ENCODE measurements at places on chromosomes 16 and 17.

DNA sequence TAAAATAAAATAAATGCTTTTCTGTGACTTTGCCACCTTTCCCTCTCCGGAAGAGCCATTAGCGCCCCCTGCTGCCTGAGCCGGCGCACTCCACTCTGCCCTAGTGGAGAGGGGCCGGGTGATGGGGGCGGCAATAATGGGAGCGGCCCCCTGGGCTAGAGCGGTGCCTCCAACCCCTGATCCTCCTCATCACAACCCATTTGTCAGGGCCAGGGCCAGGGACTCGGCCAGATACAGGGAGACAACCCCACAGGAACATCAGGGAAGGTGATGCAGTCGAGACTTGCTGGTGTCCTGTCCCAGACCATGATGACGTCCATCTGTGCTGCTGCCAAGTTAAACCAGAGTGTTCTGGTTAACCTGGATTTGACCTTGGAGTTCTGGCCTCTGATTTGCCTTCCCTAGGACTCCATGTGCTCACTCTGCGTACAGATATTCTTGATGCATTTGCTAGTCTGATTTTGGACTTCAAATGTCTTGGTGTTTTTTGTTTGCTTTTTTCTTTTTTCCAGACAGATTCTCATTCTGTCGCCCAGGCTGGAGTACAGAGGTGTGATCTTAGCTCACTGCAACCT, 46.1 kb upstream of the BPTF start:
- no peaks in the 10 kb centered on the region for H3K36me3 ChIP-seq
- H3K27ac ChIP-seq = no peak overlapping the region
- no peaks in the 10 kb centered on the region for H3K4me1 ChIP-seq
- H3K27me3 ChIP-seq = no peaks in the 10 kb centered on the region
- no peak overlapping the region for H3K4me3 ChIP-seq

DNA sequence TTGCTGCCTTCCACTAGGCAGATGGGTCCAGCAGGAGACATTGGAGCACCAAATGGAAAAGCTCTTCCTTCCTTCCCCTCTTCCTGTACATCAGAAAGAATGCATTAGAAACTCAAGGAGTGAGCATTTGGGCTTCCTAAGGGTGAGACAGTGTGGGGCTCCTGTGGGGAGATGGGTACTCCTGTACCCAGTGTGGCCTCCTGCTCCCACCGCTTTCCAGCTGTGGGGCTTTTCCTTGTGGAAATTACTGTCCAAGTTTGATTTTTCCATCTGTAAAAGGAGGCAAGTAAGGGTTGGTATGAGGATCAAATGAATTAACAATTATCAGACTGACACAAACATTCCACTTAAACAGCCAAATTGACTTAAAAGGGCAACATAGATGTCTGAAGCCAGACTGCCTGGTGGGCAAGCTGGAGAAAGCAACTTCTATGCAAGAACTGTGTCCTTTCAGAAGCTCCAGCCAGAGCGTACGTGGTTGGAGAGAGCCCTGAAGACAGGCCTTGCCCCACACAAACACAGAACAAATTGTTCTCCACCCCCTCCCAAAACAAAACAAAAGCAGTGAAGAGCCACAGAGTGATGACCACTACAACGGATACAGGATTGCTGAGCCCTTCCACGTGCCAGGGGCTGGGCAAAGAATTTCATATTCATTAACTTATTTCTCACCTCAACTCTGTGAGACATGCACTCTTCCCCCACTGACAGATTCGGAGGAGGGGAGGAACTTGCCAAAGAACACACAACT, 23.1 kb upstream of the ALDH3A1 start:
- no peak for DNase-seq
- peaks cover 68% of the 10 kb centered on the region for H3K4me1 ChIP-seq
- H3K36me3 ChIP-seq = no peaks in the 10 kb centered on the region
- no peaks in the 10 kb centered on the region for H3K27me3 ChIP-seq

- H3K4me3 ChIP-seq = no peak overlapping the region
- no peak for DNase-seq
- no peaks in the 10 kb centered on the region for H3K4me1 ChIP-seq
- H3K27me3 ChIP-seq = no peaks in the 10 kb centered on the region
- H3K27ac ChIP-seq = no peak overlapping the region
These were observed 23.6 kb upstream of the GPRC5C start for GRCh38 chr17:74408262-74408661.

DNA sequence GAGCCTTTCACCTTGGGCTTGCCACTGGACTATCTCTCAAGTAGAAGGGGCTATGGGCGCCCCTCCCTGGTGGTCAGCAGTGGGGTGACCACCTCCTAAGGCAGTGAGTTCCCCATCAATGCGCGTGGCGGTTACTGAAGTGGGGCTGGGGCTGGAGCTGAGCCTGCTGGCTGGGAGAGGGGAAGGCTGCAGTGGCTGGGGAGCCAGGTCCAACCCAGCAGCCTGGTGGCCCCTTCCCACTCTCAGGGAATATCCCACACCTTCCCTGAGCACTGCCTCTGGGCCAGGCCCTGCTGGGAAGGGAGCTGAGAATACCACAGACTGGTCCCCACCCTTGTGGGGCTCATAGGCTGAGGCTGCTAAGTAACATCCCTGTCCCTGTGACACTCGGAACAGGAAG, 19.8 kb upstream of the MPRIP start:
- no peak overlapping the region for H3K27ac ChIP-seq
- peaks cover 7% of the 10 kb centered on the region for H3K4me1 ChIP-seq
- no peaks in the 10 kb centered on the region for H3K27me3 ChIP-seq
- H3K36me3 ChIP-seq = no peaks in the 10 kb centered on the region
- no peak for DNase-seq

GRCh38 chr17:1304962-1305563, 25.6 kb downstream of the TRARG1 start:
- no peaks in the 10 kb centered on the region for H3K36me3 ChIP-seq
- H3K4me1 ChIP-seq = no peaks in the 10 kb centered on the region
- H3K27me3 ChIP-seq = peaks cover 14% of the 10 kb centered on the region
- no peak overlapping the region for H3K4me3 ChIP-seq
- no peak for DNase-seq

- peaks cover 52% of the 10 kb centered on the region for H3K4me1 ChIP-seq
- peak overlapping the region; percentile 96 for H3K4me3 ChIP-seq
- peaks cover 28% of the 10 kb centered on the region for H3K36me3 ChIP-seq
- peak; percentile 42 for DNase-seq
- H3K27ac ChIP-seq = peak overlapping the region; percentile 99
These were observed 8.0 kb upstream of the UNK start for GRCh38 chr17:75776386-75777295.

DNA sequence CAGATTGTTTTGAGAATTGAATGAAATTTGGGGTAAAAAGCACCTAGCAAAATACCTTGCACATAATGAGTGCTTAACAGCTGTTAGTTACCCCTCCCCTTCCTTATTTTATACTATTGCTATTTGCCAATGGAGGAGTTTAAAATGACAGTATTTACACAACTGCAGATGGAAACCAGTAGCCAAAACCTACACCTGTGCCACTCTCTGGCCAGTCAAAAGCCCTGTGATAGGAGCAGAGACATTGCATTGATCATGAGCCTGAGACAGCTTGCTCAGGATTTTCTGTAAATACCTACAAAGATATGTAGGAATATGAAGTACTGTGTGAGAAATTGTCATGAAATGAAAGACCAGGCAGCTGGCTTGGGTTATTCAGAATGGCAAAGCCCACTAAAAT, 115.3 kb upstream of the HLF start:
- no peaks in the 10 kb centered on the region for H3K36me3 ChIP-seq
- no peaks in the 10 kb centered on the region for H3K4me1 ChIP-seq

- H3K27me3 ChIP-seq = no peaks in the 10 kb centered on the region
- DNase-seq = no peak
- H3K27ac ChIP-seq = no peak overlapping the region
- peaks cover 22% of the 10 kb centered on the region for H3K36me3 ChIP-seq
- peaks cover 20% of the 10 kb centered on the region for H3K4me1 ChIP-seq
- no peak overlapping the region for H3K4me3 ChIP-seq
These were observed 31.4 kb upstream of the GHDC start for GRCh38 chr17:42225646-42226045.

DNA sequence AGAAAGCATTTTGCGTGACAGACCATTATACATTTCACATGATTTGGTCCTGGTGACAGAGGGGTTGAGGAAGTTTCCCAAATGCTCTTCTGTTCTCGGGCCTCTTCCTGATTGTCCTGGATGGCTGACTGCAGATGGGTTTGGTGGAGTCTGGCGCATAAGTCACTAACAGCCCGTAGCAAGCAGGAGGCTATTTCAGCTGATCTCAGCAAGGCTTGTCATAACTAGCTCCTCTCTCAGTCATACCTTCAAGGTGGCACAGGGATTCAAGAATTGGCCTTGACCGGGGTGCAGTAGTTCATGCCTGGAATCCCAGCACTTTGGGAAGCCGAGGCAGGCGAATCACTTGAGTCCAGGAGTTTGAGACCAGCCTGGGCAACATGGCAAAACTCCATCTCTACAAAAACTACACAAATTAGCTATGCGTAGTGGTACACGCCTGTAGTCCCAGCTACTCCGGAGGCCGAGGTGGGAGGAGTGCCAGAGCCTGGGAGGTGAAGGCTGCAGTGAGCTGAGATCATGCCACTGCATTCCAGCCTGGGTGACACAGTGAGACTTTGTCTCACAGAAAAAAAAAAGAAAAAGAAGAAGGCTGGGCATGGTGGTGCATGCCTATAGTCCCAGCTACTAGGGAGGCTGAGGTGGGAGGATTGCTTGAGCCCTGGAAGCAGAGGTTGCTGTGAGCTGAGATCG, 68.9 kb upstream of the HAS3 start:
- H3K36me3 ChIP-seq = peaks cover 6% of the 10 kb centered on the region
- no peak overlapping the region for H3K27ac ChIP-seq
- no peaks in the 10 kb centered on the region for H3K27me3 ChIP-seq
- DNase-seq = no peak
- no peaks in the 10 kb centered on the region for H3K4me1 ChIP-seq
- no peak overlapping the region for H3K4me3 ChIP-seq

- H3K27me3 ChIP-seq = peaks cover under 1% of the 10 kb centered on the region
- H3K36me3 ChIP-seq = peaks cover 1% of the 10 kb centered on the region
- H3K27ac ChIP-seq = no peak overlapping the region
- no peak for DNase-seq
- H3K4me1 ChIP-seq = peaks cover 19% of the 10 kb centered on the region
These were observed 4.0 kb upstream of the HSBP1 start for GRCh38 chr16:83803811-83804210.

GRCh38 chr17:40303009-40303657, 5.8 kb upstream of the RARA start:
- H3K4me1 ChIP-seq = peaks cover 21% of the 10 kb centered on the region
- H3K4me3 ChIP-seq = no peak overlapping the region
- peak; percentile 48 for DNase-seq
- H3K27me3 ChIP-seq = no peaks in the 10 kb centered on the region
- no peak overlapping the region for H3K27ac ChIP-seq
- peaks cover 4% of the 10 kb centered on the region for H3K36me3 ChIP-seq

GRCh38 chr17:69064001-69064400, 3.3 kb upstream of the ABCA9 start:
- peaks cover 20% of the 10 kb centered on the region for H3K4me1 ChIP-seq
- H3K27me3 ChIP-seq = peaks cover 10% of the 10 kb centered on the region
- no peak overlapping the region for H3K4me3 ChIP-seq
- DNase-seq = no peak
- H3K27ac ChIP-seq = no peak overlapping the region
- no peaks in the 10 kb centered on the region for H3K36me3 ChIP-seq

- peaks cover 7% of the 10 kb centered on the region for H3K36me3 ChIP-seq
- DNase-seq = peak; percentile 41
- H3K27me3 ChIP-seq = peaks cover 21% of the 10 kb centered on the region
- peak overlapping the region; percentile 76 for H3K4me3 ChIP-seq
These were observed 4.3 kb upstream of the TLCD2 start for GRCh38 chr17:1714427-1714979.

GRCh38 chr17:67438667-67439066, 61.6 kb downstream of the PITPNC1 start:
- H3K4me1 ChIP-seq = peaks cover 97% of the 10 kb centered on the region
- H3K4me3 ChIP-seq = peak overlapping the region; percentile 12
- H3K36me3 ChIP-seq = no peaks in the 10 kb centered on the region
- H3K27ac ChIP-seq = peak overlapping the region; percentile 67
- no peaks in the 10 kb centered on the region for H3K27me3 ChIP-seq

- no peaks in the 10 kb centered on the region for H3K4me1 ChIP-seq
- H3K4me3 ChIP-seq = no peak overlapping the region
- H3K27ac ChIP-seq = no peak overlapping the region
These were observed 20.0 kb downstream of the MTHFSD start for GRCh38 chr16:86534779-86535615.

- no peak for DNase-seq
- no peak overlapping the region for H3K4me3 ChIP-seq
- H3K36me3 ChIP-seq = no peaks in the 10 kb centered on the region
These were observed 93.9 kb downstream of the GSG1L start for GRCh38 chr16:27969574-27969973.

- H3K4me1 ChIP-seq = peaks cover 85% of the 10 kb centered on the region
- H3K27ac ChIP-seq = peak overlapping the region; percentile 74
- H3K36me3 ChIP-seq = peaks cover 25% of the 10 kb centered on the region
- no peak for DNase-seq
- H3K27me3 ChIP-seq = no peaks in the 10 kb centered on the region
- H3K4me3 ChIP-seq = peak overlapping the region; percentile 97
These were observed 317.6 kb downstream of the SEC14L1 start for GRCh38 chr17:77458202-77459017.

DNA sequence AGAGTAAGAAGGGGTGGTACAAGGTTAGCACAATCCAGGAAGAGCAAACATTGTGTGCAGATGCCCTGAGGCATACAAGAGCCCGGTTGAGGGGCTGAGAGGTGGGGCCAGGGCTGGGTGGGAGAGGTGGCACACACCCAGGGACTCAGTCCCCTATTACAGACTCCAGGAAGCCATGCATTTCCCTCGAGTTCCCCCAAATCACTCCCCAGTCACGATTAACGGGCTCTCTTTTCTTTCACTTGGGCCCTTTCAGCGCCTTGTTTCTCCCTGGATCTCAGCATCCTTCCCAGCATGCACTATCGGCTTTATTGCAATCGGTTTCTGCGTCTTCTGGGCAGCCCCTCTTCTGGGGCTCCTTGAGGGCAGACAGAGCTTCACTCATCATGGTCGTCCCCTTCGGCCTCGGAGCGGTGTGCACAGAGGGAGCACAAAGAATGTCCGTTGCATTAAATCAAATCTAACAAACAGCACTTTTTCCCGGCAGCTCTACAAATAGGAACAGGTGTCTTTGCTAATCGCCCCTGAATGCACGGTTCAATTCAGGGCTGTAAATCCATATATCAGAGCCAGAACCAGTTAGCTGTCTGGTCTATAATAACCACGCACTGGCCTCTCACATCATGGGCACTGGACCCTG, 184.6 kb upstream of the HSBP1 start:
- H3K36me3 ChIP-seq = no peaks in the 10 kb centered on the region
- no peaks in the 10 kb centered on the region for H3K27me3 ChIP-seq
- H3K27ac ChIP-seq = no peak overlapping the region
- DNase-seq = no peak
- no peaks in the 10 kb centered on the region for H3K4me1 ChIP-seq

- H3K27ac ChIP-seq = no peak overlapping the region
These were observed 11.8 kb downstream of the CLEC10A start for GRCh38 chr17:7068268-7068667.

GRCh38 chr16:27264151-27264550, 4.4 kb downstream of the NSMCE1 start:
- peaks cover 77% of the 10 kb centered on the region for H3K4me1 ChIP-seq
- H3K36me3 ChIP-seq = peaks cover 16% of the 10 kb centered on the region
- H3K4me3 ChIP-seq = no peak overlapping the region
- H3K27ac ChIP-seq = peak overlapping the region; percentile 68
- no peaks in the 10 kb centered on the region for H3K27me3 ChIP-seq
